ENCODE measurements at places on chromosomes 13 and 19.

- DNase-seq, result no peak
These were observed 69.9 kb upstream of the KCTD15 start for GRCh38 chr19:33726756-33727155.

- no peak for DNase-seq
These were observed 106.1 kb downstream of the STARD13 start for GRCh38 chr13:33179463-33179862.

DNA sequence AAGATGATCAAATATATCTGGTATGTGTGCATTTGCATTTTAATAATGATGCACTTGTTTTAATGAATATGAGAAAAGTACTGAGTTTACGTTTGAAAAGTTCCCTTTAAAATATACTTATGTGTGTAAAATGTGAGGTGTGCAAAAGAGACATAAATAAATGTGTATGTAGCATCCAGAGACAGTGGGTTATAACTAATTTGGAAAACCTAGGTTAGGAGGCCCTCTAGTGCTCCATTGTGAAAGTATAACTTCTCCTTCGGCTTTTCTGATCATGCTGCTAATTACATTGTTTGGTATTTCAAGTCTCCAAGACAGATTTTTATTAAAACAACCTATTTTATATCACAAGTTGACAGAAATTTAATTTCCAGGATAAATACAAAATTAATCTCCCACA lies 30.1 kb downstream of the SCEL start:
- DNase-seq, result peak; percentile 25

DNA sequence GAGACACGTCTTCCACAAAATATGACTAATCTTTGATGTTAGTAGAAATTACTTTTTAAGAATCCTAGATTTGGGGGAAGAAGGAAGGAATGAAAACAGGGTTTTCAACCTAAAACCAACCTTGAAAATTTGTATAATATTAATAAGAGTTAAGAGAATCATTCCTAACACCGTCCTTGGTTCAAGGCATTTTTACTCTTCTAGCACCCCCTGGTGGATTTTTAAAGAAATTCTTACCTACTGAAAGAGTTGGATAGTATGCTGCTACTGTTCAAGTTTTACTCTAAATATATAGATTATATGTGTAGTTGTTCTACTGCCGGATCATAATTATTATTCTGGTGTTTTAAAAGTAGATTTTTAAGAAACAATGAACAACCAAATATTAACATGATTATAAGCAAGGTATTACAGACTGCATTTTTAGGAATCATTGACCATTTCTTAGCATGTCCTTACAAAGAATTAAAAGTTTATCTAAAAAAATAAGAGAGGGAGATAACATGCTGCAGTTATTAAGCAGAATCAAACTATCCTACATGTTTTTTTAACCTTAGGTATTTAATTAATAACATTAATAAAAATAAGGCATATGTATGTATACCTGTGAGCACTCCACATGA lies 7.4 kb upstream of the SLITRK6 start:
- no peak for DNase-seq

GRCh38 chr19:38059897-38060296 lies 152.9 kb downstream of the SIPA1L3 start:
- no peak for DNase-seq

DNA sequence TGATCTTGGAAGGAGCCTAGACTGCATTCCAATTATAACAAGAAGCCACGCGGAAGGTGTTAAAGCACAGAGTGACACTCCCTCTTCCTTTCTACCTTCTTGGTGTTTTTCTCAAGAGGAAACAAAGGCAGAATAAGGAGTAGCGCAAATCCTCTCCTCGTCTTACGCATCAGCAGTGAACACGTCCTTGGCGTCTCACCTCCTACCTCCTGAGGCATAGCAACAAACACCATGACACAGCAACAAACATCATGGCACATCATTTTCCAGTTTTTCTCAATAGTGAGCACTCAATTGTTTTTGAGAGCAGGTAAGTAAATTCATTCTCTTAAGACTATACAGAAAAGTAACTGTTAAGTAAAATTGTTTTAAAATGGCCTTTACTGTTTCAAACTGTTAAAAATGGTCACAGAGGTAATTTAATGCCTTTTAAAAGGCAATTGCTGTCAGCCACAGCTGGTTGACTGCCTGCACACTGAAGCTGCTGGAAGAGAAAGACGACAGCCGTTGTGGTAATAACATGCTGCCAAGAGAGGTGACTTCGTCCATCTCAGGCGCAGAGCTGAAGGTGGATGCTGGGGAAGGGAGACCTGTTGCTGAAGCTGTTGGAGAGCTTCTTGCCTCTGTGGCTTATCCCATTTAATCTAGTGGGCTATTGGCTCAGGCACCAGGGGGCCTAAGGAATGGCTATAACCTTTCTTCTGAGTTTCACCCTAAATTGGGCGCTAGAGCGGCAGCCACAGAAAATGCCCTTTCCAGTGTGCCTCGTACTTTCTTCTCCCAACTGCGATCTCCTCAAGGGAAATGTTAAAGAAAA lies 703.7 kb downstream of the UQCRFS1 start:
- DNase-seq, result no peak

GRCh38 chr19:41910240-41910991 lies 17.8 kb downstream of the ERFL start:
- no peak for DNase-seq

DNA sequence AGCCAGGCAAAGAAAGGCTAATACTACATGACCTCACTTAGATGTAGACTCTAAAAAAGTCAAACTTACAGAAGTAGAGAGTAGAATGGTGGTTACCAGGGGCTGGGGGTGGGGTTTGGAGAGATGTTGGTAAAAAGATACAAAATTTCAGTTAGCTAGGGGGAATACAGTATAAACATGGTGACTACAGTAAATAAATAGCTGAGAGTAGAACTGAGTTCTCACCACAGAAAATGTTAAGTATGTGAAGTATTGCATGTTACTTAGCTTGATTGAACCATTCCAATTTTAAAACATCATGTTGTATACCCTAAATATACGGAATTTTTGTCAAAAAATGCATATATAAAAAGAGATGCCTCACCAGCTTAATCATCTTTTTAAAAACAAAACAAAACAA lies 67.5 kb upstream of the DOCK9 start:
- no peak for DNase-seq

- no peak for DNase-seq
These were observed 184.6 kb upstream of the SOX1 start for GRCh38 chr13:111882351-111882750.

- no peak for DNase-seq
These were observed 353.0 kb downstream of the KCTD12 start for GRCh38 chr13:76533251-76533650.

DNA sequence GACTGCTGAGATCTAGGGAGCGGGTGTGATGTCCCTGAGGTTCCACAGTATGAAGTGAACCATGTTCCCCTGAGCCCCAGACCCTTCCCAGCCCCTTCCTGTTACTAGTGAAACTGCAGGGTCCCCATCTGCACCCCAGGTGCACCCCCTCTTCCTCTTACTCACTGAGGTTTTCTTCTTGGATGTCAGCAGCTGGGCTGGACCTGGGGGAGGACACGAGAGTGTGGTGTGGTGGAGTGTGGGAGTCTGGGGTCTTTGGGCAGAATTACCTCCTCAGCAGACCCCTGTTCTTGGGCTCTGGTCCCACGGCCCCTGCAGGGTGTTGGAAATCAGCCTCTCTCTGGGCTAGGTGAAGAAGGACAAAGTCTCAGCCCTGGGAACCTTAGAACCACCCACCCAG lies 3.3 kb upstream of the LILRA6 start:
- no peak for DNase-seq

GRCh38 chr13:93558637-93559036 lies 332.0 kb downstream of the GPC6 start:
- DNase-seq, result no peak

DNA sequence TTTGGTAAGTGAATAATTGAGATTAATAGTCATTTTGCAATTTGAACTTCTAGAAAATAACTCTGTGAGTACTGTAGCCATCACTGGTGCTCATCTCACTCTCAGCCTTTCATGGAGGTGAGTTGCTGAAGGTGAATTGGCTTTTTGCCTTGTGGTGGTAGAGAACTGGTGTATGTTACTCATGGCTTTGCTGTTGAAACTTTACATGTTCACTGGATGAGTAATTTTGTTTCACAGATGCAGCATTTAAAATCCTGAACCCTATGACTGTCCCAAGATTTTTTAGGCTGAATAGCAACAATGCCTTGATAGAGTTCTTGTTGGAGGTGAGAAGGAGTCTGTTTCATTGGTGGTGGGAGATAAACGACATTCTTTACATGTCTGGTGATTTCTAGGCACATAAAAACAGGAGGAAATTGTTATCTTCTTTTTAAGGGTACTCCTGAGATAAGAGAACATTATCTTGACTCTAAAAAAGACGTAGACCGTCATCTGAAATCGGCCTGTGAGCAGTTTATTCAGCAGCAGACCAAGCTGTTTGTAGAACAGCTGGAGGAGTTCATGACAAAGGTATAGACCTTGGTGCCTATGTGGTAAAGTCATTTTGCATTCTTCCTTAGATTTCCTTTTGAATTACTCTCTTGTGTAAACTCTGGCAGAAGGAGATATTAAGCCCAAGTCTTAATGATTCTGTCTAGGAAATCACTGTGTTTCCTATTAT lies 53.9 kb downstream of the COG3 start:
- DNase-seq, result no peak

DNA sequence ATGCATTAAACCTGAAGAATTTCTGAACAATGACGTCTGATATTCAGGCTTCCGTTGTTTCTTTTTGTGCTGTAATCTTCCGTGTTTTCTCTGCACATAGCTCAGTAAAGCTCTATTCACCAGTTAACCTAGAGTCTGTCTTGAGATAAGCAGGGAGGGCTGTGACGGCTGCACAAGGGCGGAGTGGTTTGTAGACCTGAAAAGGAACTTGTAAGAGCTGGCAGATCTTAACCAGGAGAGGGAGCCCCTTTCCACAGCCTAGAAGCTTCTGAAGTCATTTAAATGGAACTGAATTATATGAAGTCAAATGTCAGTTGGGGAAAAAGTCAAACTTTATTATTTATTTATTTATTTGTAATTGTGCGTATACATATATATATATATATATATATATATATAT lies 27.5 kb downstream of the DPRX start:
- DNase-seq, result no peak

DNA sequence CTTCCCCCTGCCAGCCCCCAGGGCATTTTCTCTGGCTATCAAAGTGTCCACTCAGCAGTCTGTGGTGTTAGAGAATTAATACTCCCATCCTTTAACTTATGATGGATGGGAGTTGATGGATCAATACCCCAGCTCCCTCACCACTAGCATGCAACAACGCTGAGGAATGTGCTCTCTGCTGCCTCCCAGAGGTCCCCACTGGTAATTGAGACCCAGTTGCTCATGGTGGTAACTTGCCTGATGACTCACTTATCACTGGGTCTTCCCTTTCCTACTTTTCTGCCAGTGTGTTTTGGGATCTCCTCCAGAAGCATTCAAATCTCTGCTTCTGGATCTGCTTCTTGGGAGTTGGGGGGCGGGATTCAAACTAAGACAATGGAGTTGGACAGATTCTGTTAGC lies 20.3 kb upstream of the CACNA1A start:
- no peak for DNase-seq

DNA sequence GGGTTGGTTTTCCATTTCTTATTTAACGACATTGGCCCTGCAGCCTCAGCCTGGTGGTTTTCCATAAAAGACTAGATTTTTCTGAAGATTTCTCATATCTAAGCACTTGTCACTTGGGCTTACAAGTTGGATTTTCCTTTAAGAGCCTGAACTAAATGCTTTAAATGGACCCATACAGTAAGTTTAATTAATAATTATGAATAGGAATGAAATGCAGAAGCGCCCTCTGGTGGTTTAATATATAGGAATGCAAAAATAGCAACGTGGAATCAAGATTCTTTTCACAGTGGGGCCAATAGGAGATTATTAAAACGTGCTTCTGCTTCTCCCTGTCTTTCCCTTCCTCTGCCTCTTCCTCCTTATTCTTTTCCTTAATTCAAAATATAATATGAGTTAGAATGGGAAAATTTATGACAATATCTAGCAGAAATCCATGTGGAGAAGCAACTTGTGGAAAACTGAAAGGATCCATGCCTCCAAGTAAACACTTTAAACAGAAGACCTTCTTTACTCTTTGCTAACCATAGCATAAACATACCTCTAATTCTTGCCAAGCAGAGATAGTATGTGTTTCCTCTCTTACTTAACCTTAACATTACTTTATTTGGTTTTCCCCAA lies 324.0 kb downstream of the GPC5 start:
- DNase-seq, result no peak

GRCh38 chr13:19158526-19159174 lies 23.0 kb downstream of the TUBA3C start:
- DNase-seq, result no peak

GRCh38 chr13:46491641-46492040 lies 61.3 kb upstream of the LRCH1 start:
- no peak for DNase-seq

GRCh38 chr19:15838351-15838750 lies 22.9 kb upstream of the OR10H1 start:
- DNase-seq, result no peak

All from GM06990 (cell line).